ENCODE measurements at places on chromosomes 3 and 15.

DNA sequence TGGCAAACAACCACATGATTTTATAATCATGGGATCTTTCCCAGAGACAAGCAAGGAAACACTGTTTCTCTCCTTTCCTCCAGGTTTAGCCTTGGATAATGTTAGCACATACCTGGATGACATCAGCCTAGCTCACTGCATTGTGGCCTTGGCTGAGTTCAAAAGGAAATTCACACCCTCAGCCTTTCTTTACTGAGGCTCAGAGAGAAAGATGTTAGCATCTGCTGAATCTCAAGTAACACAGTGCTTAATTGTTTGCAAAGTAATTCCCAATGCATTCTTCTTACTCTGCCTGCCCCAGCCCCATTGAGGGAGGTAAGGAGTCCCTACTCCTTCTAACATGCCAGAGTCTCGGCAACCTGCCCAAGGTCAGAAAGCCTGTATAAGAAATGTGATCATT lies 432.2 kb upstream of the LMCD1 start:
- no peak for DNase-seq

DNA sequence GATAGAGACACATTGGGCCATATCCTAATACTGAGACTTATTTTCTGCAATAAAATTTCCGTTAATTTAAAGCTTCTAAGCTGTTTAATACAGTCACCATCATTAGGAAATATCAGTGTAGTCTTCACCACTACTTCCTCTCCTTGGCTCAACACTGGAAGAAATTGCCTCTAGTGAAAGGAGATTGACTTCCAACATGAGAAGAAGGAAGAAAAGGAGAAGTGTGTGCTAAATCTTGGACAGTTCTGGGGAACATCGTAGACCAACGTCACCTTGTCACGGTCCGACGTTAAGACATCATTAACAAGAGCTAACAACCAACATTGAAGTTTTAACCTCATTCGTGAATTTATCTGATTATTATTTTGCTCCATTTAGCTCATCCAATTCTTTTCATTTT lies 987.0 kb upstream of the CFAP20DC start:
- DNase-seq, result no peak

DNA sequence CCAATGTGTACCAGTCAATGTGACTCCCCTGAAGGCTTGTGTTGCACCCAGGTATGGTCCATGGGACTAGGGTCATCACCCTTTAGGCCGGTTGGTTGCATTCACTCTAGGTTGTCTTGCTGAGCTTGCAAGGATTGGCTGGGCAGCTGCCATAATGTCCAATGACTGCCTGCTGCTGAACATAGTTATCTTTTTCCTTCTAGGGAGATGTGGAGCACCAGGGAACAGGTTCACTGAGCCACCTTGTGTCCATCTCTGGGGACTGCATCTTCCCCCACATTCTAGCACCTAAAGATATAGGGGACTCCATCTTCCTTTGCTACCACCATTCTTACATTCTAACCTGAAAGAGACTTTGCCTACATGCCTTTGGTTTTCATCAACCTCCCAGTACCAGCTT lies 580.4 kb upstream of the TBL1XR1 start:
- DNase-seq, result peak; percentile 18

DNA sequence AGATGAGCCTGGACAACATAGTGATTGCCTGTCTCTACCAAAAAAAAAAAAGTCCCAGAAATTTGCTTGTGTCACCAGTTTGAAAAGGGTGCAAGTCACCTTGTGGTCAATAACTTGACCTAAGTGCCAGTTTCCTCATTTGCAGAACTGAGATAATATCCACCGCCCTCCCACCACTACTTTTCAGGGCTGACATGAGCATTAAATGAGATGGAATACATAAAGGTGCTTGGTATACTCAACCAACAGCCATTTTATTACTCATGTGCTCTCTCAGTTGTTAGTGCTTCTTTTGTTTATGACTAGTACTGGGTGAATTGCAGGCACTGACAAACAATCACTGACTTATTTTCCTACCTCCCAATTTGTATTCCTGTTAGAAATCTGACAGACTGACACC lies 340.5 kb upstream of the SATB1 start:
- no peak for DNase-seq

- DNase-seq, result no peak
Observed at GRCh38 chr3:112360561-112360960, 27.6 kb downstream of the CD200 start.

GRCh38 chr15:29871401-29871800 lies 49.1 kb upstream of the TJP1 start:
- DNase-seq, result no peak
